CD8-positive, alpha-beta T cell (primary cell): ENCODE measurements at places on chromosomes 1 and 21.

DNA sequence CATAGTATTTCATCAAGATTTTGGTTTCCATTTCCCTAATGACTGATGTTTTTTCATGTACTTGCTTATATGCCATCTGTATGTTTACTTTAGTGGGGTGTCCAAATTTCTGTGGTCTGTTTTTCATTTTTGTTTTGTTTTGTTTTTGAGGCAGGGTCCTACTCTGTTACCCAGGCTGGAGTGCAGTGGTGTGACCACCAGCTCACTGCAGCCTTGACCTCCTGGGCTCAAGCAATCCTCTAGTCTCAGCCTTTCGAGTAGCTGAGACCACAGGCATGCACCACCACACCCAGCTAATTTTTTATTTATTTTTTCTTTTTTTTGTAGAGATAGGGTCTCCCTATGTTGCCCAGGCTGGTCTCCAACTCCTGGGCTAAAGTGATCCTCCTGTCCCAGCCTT is 378.0 kb upstream of the VAMP3 start:
- no peak for DNase-seq

DNA sequence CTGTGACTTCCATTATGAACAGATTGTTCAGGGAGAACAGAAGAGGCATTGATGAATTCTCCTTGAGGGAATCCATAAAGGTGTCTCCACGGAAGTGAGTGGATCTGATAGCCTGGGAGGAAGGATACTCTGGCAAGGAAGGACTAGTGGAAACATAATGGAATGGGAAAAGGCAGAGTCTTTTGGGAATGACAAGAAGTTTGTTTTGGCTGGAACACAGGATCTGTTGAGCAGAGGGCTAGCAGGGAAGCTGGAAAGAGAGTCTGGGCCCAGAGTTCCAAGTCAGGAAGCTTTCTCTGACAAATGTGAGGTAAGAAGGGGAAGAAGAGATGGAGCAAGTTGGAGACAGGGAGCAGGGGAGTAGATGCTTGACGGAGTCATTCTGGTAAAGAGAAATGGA is 8.1 kb downstream of the ADAMTS5 start:
- no peak for DNase-seq

- no peak for DNase-seq
These were observed 415.1 kb downstream of the LRRIQ3 start for GRCh38 chr1:73782901-73783300.

GRCh38 chr1:6850537-6850936 is 65.3 kb downstream of the CAMTA1 start:
- no peak for DNase-seq

DNA sequence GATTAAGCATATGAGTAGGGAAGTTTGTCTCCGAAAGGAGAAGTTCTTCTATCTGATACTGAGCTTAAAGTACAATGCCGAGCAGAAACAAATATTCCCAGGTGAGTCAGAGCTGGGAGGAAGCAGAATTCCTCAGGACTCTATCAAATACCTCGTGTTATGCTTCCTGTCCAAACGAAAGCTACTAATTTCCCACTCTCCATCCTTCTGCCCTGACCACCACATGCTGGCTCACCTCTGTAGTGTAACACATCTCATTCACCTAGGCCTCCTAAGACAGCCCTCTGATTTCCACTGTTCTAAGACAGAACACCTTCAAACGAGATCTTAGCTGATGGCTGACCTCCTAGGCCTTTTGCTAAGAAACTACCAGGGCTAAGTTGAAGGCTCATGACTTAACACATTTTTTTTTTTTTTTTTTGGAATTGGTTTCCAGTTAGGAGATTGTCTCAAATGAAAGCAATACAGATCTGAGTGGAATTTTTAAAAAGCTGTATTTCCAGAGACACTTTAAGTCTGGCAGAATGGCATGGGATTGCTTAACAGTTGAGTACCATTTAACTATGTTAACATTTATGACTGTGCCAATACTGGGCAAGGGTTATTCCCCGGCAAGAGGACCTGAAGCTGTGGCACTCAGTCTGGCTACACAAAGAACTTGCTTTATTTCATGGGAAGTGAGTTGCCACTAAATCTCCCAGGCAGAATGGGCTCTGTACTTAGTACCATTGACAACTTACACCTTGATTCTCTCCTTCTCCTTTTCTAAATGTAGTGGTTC is 583.4 kb downstream of the DPYD start:
- no peak for DNase-seq
